Mucosa of gallbladder (tissue), 1 donor: ENCODE measurements at places on chromosomes 3 and 15.
A peak's percentile ranks its signal among the peaks of the same experiment; 100 is the strongest.

GRCh38 chr15:55060836-55061235 is 135.9 kb downstream of the RSL24D1 start:
- no peak for DNase-seq

GRCh38 chr3:36403661-36404060 is 23.4 kb downstream of the STAC start:
- no peak for DNase-seq

DNA sequence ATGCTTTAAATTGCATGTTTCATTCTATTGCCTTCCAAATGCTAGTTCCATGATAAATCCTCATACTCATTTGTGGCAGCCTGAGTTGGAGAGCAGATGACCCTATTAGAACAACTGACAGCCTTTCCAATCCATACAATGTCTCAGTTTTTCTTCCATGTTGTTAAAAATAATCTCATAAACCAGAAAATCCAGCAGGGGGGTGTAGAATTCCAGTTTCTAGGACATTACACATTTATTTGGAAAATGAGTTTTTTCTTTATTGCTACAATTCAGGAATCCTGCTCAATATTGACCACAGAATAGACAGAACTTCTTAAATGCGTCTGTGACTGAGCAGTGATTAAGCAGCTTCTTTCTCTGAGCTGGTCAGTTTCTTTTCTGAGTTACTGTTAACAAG is 174.2 kb upstream of the ATP10A start:
- DNase-seq, result no peak

DNA sequence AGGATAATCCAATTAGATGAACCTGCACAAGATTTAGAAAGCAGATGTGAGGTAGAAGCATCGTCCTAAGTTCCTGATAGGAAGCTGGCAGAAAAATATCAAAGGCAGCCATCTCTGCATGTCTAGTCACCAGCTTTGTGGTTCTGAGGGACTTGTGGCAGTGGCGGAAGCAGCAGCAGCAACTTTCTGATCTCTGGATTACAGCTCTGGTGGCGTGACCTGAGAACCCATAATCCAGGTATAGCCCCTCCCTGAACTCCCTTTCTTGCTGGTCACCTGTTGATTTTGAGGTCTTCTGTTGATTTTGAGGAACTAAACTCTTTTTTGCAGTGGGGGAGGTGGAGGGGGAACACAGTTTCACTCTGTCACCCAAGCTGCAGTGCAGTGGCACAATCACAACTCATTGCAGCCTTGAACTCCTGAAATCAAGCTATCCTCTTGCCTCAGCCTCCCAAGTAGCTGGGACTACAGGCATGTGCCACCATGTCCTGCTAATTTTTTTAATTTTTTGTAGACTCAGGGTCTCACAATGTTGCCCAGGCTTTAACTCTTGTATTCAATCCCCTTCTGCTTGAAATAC is 7.9 kb downstream of the FSIP1 start:
- no peak for DNase-seq

GRCh38 chr15:90095521-90095959 is 6.7 kb downstream of the IDH2 start:
- no peak for DNase-seq

- no peak for DNase-seq
Observed at GRCh38 chr3:160564258-160564911, 986 bp downstream of the KPNA4 start.

DNA sequence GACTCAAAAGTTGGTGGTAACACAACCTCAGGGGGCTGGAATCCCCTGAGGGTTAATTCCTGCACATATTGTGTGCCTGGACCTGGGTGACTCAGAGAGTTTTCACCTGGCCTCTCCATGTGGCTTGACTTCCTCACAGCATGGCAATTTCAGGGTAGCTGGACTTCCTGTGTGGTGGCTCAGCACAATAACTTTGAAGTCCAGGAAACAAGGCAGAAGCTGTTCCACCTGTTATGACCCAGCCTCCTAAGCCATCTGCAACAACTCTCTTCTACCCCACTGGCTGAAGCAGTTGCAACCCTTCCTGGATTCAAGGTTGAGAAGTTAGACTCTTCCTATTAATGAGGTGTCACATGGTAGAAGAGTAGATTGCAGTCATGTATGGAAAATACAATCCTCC is 58.4 kb downstream of the EDEM1 start:
- no peak for DNase-seq

GRCh38 chr3:9649791-9650521 is 651 bp downstream of the MTMR14 start:
- no peak for DNase-seq

DNA sequence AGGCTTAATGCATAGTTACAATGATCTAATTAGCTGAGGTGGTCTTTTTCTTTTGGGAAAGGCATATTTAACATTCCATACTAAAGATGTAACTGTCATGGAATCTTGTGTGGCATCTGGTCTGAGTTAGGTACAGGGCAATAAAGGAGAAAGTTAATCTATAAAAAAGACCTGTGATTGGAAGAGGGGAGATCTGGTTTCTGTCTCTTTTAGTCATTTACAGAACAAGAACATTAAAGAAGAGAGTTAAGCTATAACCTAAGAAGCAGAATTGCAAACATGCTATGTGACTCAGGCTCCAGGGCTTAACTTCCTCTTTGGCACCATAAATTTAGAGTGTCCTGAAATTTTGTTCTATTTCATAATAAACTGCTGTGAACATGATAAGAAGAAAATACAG is 47.2 kb upstream of the MME start:
- no peak for DNase-seq

- no peak for DNase-seq
Observed at GRCh38 chr15:67104510-67104909, 39.1 kb downstream of the SMAD3 start.

GRCh38 chr3:133578548-133579191 is 5.2 kb downstream of the CDV3 start:
- DNase-seq, result no peak

GRCh38 chr3:11434017-11434526 is 161.9 kb downstream of the ATG7 start:
- peak; percentile 38 for DNase-seq

DNA sequence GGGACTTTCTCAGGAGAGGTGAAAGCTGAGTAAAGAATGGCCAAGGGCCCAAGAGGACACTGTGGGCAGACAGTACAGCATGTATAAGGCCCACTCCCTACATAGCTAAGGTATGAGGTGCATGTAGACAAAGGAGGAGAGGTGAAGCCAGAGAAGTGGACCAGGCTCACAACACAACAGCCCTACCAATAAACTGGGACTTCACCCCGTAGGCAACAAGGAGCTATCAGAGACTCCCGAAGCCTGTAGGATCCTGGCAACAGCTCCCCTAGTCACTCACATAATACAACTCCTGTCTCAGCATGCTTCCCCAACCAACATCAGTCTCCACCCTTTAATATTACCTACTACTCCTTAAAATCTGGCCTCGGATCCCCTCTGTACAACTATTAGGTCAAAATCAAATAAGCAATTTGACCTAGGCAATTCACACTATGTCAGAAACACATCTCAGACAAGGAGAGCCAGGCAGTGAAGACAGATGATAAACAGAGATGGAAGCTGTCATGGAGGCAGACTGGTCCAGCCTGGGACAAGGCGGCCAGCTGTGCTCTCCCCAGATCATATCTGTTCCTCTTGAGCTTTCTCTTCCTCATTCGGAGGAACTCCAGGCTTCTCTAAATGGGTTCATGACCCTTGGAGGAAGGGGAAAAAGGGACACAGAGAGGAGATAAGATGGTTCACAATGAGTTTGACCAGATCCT is 1.4 kb downstream of the XXYLT1 start:
- no peak for DNase-seq
